ENCODE measurements at places on chromosomes 16 and 17. TPM values are rescaled to one million over a fixed set of nuclear protein-coding genes. Genes with fewer than 3 reads are reported as not detected.

TBC1D26 gene
- total RNA-seq = not detected

SPNS2 gene
- total RNA-seq = 10.5 TPM

CD79B gene
- total RNA-seq = 0.17 TPM

DPEP2 gene
- total RNA-seq = not detected

SCNN1G gene
- 3.3 TPM for total RNA-seq

PPY gene
- total RNA-seq = not detected

FBXW10B gene
- total RNA-seq = 3.6 TPM

RNF222 gene
- not detected for total RNA-seq

TP53TG3F gene
- 0.06 TPM for total RNA-seq

All from A549 treated with dexamethasone at 1 μM for 4 hours (cell line).